Substantia nigra (tissue), 51 donors: ENCODE measurements at places on chromosomes 12 and 14.

GRCh38 chr12:109927622-109928021 is 27.5 kb downstream of the TCHP start:
- DNase-seq, result no peak

DNA sequence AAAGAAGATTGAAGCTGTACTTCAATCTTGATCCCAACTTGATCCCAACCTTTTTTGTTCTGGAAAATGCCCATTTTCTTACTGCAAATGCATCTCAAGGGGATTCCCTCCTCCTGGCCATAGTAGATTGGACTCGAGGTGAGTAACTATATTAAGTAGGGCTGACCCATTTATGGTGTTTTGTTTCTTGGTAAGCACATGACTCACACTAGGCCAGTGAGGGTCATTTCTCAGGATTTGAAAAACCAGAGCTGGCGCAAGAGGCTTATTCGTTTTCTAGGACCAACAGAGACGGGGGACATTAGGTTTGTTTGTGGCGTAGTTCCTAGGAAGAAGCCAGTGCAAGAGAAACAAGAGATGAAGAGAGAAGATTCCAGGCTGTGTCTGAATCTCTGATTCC is 51.4 kb downstream of the MRPL42 start:
- DNase-seq, result no peak

DNA sequence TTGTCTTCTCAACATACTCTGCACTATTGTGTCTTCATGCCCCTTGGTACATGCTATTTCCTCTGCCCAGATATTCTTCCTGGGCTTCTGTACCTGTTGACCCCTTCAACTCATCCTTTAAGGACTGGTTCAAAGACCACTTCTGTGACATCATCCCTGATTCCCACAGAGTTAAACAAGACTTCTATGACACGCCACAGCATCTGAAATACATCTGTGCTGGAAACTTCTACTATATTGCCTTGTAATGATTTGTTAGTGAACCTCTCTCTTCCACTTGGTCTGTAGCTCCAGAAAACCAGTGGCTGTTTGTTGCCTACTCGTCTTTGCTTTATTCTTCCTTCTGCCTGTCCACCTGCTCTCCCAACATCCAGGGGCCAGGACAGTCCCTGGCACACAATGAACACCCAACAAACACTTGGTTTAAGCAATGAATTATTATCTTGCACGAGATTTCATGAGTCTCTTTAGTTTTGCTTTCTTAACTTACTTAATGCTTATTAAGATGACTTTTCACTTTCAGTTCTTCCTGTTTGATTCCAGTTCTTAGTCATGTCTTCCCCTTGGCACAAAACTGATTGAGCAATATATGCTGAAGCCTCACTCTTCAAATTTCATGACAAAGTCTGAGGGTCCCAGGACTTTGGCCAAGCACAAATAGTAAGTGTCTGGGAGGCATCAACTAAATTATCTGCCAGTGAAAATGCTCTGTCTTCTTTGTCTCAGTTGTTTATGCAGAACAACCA is 485.9 kb downstream of the APAF1 start:
- no peak for DNase-seq

- DNase-seq, result no peak
These were observed 8.5 kb upstream of the SMIM10L1 start for GRCh38 chr12:11162502-11162901.

- DNase-seq, result no peak
These were observed 9.4 kb upstream of the COCH start for GRCh38 chr14:30864934-30865333.

GRCh38 chr12:120229487-120230325 is 28.8 kb upstream of the RPLP0 start:
- DNase-seq, result no peak

DNA sequence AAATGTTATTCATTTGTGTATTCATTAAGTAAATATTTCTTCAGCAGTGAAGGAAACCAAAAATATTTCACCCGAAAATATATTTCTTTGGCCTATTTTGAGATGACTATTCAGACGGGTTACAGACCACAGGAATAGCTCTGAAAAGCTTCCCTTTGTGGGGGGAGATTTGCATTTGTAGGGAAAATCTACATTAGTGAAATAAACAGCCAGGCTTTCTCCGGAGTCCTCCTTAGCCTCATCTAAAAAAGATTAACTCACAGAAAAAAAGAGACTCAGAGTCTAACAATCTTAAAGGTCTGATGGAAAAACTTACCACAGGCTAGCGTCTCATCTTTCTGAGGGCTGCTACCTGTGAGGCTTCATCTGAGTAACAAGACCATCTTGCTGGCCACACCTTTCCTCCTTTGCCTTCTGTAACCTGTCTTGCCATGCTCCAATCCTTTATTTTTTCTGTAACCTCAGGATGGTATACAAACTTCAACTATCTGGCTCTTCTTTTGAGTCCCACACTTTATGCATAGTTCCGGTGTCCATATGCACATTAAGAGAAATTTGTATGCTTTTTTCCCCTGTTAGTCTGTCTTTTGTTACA is 100.7 kb downstream of the CNTN1 start:
- DNase-seq, result no peak

- no peak for DNase-seq
These were observed 4.2 kb downstream of the TAMALIN start for GRCh38 chr12:52010692-52011601.

DNA sequence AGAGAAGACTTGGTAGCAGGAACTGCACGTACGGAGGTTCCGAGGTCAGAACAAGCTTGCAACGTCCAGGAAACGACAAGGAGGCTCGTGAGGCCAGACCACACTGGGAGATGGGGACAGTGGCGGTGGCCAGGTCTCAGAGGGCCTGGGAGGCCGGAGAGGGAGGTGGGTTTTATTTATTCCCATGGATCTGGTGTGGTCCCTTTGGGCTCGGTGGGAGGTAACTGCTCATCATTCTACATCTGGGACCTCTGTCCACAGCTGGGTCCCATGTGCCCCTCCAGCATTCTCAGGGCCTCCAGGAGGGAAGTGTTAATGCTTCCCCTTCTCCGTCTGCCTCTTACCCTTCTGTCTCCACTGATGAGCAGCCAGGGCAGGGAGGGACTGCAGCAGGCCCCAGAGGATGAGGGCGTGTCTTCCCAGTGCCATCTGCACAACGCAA is 35.7 kb upstream of the NCOR2 start:
- no peak for DNase-seq

- no peak for DNase-seq
These were observed 135.9 kb upstream of the NTF3 start for GRCh38 chr12:5295996-5296395.

- no peak for DNase-seq
These were observed 282.9 kb downstream of the RMST start for GRCh38 chr12:97745406-97746101.

DNA sequence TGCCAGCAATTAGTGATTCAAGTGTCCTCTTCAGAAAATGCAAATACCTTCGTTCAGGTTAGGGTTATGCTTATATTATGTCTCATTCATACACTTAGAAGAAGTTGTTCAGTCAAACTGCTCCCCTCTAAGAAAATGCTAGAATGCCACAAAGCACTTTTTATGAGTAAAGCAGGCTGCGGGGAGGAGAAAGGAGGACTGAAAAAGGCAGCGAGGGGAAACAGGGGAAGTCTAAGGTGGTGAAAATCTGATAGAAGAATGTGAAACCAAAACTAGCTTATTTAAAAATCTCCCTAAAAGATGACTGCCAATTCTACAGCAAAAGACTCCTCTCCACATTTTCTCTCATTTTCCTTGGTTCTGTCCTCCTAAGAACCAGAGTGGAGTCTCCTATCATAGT is 70.1 kb downstream of the PRKD1 start:
- no peak for DNase-seq
